ENCODE measurements at places on chromosomes 3 and 15.

DNA sequence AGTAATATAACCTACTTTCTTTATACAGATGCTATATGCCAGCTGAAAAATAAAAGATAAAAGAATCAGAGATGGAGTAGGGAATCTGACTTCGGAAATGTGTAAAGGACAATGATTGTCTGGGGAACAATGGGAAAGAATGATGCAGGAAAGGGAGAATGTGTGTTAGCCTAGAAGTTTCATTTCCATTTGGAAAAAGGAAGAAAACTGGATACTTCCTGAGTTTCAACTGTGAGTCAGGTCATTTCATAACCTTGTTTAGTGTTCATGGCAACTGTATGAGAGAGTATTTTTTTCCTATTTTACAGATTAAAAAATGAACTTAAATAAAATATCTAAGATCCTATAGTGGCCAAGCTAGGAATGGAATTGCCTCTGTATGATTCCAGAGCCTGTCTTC lies 261.3 kb upstream of the NECTIN3 start:
- no peak for DNase-seq

DNA sequence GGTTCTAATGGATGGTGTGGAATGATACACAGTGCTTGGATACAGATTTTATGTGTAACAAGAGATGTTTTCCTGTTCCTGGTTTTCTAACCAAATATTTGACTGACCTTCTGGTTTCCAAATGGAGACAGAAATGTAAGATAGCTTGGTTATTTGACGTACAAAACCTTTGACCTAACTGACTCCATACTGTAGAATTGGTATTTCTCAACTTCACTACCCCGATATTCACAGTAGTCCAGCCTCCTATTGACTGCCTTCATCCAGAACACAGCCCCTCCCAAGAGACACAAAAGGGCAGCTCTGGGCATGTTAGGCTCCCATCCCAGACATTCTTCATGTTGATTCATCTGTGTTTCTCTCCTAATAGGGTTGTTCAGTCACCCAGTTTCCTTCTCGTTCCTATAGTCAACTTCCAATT lies 33.4 kb downstream of the MYO1E start:
- DNase-seq: no peak

DNA sequence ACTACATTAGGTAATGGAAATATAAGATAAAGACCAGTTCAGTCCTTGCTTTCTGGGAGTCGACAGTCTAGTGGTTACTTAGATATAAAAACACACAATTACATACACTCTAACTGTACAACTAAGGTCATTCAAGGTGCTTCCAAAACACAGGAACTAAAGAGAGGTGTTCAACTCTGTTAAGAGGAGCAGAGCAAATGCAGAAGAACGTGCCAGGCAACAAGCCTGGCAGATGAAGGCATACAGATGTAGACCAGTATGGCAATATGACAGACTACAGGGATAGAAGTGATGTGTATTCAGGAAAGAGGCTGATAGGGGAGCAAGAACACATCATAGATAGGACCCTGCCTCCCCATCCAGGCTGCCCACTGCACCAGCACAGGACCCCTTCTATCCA lies 78.3 kb downstream of the CBLB start:
- DNase-seq: no peak

GRCh38 chr15:36667296-36667695 lies 87.9 kb downstream of the CDIN1 start:
- no peak for DNase-seq

DNA sequence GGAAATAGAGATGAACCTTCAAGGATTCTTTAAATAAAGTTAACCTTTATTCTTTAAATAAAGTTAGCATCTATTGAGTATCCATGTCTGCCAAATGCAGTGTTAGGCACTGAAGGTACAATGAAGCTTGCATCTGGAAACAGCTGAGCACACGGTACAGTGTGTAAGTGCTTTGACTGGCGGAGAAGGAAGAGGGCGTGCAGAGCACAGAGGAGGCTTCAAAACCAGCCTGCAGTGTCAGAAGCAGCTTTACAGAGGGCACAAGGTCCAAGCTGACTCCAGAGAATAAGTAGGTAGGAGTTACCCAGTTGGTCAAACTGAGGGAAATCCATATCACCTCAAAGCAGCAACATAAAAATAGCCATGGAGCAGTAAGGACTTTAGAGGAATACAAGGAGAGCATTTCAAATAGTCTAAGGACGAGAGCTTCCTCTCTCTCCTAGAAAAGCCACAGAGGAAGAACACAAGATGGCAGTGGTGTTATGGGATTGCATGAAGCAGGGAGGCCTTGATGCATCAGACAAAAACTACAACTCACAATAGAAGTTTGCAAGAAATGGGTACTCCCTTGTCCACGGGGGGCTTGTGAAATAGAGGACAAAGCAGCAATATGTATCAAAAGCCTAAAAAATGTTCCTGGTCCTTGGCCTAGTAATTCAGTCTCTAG lies 60.3 kb upstream of the PPP2R3A start:
- DNase-seq: no peak

GRCh38 chr3:39147711-39148434 lies 5.5 kb downstream of the CSRNP1 start:
- DNase-seq: no peak

DNA sequence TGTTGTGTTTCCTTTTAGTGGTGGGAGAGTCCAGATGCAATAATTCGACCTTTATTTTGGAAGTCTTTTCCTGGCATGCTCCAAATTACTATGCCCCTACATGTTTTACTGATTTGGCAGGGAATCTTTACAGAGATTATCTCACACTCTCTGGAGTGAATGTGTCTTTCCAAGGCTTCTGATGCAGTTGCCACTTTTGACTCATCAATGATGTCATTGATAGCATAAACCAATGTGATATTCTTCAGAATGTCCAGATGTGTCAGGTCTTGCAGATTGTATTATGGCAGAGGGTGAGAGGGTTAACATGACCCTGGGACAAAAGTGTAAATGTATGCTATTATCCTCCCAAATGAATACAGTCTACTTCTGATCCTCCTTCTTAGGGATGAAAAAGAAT lies 9.7 kb downstream of the RTP4 start:
- no peak for DNase-seq

DNA sequence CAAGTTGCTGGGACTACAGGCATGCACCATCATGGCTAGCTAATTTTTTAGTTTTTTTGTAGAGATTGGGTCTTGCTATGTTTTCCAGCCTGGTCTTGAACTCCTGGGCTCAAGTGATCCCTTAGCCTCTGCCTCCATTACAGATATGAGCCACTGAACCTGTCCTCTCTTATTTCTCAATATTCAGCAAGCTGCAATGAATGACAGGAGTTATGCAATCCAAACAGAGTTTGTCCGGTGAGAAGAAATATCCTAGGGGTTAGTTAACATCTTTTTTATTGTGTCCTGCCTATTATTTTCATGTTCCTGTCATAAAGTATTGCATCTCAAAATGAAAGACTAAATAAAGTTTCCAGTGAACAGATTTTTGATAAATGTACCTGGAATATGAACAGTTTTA lies 1161.4 kb downstream of the OTOL1 start:
- no peak for DNase-seq

DNA sequence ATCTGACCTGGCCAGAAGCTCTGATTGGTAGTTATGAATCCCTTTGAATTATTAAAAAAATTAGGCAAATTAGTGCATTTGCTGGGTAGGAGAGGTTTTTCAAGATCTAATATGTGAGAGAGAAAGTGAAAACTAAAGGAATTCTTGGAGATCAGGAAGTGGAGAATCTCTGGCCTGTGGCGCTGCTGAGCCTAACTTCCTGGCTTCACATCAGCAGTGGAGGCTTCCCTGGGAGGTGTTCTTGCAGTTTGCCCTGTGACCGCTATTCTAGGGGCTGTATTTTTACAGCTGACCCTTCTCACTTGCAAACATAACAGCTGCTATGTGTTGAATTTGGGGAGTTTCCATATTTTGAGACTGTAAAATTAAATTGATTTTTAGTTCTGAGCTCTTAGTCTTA lies 166.4 kb downstream of the ATG7 start:
- no peak for DNase-seq

DNA sequence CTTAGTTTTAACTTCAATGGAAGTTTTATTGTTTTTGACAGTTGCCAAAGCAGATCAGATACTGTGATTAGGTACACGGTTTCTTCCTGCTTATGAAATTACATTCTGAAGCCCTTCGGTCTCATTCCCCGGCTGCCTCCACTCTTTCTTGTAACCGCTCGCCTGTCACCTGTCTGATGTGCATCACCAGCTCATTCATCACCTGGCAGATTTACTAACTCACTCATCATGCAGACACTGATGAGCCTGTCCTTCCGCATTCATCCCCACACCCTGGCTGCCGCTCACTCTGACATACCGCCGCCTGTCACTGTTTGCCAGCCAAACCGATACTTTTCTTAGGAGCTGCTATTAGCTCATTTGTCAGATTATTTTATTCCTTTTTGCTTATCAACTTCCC lies 82.8 kb upstream of the NSMCE3 start:
- DNase-seq: no peak

DNA sequence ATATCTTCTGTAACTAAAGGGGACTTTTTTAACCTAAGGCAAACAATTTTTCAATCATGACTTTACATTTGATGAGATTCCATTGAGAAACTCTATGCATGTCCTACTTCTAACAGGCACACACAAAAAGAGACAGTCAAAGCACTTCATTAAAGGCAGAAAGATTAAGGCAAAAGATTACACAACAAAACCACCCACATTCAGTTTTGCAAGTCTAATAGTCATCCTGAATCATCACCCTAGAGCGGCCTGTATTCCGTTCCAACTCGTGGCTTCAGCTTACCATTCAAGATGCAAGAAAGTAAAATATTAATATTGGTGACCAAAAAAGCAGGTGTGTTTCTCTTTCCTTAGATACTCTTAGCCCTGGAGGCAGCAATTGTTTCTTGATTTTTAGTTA lies 205.9 kb downstream of the P3H2 start:
- no peak for DNase-seq

- no peak for DNase-seq
These were observed 5.9 kb upstream of the KLHL25 start for GRCh38 chr15:85800478-85801123.

GRCh38 chr3:86037916-86038315 lies 953.0 kb downstream of the VGLL3 start:
- no peak for DNase-seq

DNA sequence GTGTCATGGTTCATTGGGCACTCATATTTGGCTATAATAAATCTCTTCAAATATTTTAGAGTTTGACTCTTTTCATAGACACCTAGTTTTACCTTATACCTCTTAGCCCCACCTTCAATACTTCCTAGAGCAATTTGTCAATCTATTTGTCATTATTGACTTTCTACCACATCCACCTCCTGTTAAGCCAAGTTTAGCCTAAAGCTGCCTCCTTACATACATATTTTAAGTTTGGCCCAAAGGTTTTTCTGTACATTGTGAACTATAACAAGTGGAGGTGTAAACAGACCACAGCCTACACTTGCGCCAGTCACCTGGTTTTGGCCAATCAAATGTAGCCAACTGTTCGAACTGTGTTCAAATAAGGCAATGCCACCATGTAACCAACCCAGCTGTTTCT lies 18.1 kb upstream of the ABHD17C start:
- DNase-seq: no peak

GRCh38 chr3:120678331-120678947 lies 3.6 kb downstream of the HGD start:
- no peak for DNase-seq

- no peak for DNase-seq
These were observed 293.5 kb downstream of the KBTBD8 start for GRCh38 chr3:67291287-67292252.

DNA sequence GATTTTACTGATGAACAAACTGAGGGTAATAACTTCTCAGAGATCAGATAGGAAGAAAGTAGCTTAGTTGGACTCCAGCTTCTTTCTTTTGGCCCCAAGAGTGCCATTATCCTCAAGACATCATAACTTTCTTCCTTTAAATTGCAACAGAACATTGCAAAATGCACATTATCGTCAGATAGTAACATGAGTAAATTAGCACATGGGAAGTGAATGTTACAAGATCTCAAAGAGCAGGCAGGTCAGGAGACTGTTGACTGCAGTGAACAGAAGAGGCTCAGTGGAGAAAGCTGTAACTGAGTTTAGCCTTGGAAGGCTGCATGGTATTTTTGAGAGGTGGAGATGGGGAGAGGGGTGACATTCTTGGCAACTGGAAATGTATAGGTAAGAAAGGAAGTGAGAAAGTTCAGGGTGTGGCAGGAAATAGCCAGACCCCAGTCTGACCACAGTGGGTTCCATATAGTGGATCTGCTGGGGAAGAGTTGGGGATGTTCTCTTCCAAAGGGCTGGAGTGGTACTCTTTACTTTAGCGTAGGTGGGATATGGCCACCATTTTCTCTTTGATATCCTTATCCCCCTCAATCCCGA lies 307.7 kb downstream of the RPLP1 start:
- no peak for DNase-seq

- no peak for DNase-seq
These were observed 165.3 kb downstream of the CHSY1 start for GRCh38 chr15:101086394-101087171.

- no peak for DNase-seq
These were observed 52.8 kb downstream of the CDIN1 start for GRCh38 chr15:36632226-36632625.

DNA sequence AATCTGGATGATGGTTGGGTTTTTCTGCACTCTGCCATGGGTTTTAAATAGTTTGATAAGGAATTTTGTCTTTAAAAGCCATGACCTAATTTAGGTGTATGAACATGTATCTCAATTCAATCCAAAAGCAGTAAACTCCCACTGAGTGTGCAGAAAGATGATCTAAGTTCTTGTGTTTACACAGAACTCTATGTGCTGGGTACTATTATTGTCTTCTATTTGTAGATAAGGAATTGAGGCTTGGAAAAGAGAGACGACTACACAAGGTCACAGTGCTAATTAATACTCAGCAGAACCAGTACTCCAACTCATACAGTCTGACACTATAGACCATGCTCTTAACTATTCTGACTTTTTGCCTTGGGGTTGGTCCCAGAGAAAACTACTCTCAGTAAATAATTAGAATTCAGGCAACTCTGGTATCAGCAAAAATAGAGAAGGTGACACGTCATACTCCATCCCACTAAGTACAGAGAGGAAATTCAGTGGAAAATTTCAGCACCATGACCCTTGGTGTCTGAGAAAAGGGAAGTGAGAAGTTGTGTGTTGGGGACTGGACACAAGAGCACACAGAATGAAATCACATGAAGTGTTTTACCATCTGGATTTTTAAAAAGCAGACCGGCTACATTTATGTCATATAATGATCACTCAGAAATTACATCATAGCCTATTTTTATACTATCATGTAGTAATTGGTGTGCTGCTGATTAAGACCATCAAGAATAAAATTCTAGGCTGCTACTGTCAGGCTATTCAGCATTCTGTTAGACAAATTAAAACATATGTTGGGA lies 18.3 kb upstream of the MYH15 start:
- DNase-seq: no peak

GRCh38 chr15:85709250-85709649 lies 85.5 kb downstream of the KLHL25 start:
- DNase-seq: no peak

GRCh38 chr3:171966533-171967136 lies 72.7 kb upstream of the FNDC3B start:
- DNase-seq: no peak

- DNase-seq: no peak
These were observed 6.7 kb downstream of the ABHD17C start for GRCh38 chr15:80701676-80702311.
